ENCODE measurements at places on chromosomes 5 and 9. TPM values are rescaled to one million over a fixed set of nuclear protein-coding genes. Genes with fewer than 3 reads are reported as not detected.

- H3K27ac ChIP-seq = no peak overlapping the region
- peaks cover 8% of the 10 kb centered on the region for H3K4me1 ChIP-seq
- DNase-seq = no peak
- no peaks in the 10 kb centered on the region for H3K36me3 ChIP-seq
These were observed 121.1 kb downstream of the BOD1 start for GRCh38 chr5:173495225-173495904.

DNA sequence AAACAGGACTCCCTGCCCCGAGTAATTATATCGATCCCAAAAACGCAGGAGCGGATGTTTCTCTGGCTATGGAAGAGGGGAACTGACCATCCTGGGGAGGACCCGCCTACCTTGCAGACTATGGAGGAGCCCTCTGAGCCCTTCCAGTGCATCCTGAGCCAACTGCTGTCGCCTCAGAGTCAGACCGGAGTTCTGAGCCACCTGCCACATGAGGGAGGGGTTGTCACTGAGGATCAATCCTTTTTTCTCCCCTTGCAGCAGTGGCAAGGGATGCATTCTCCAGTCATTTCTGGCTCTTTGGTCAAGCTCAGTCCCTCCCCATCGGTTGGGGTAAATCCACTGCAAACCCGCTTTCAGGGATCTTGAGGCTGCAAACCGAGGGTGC, 709 bp downstream of the FANCG start:
- H3K27ac ChIP-seq = peak overlapping the region; percentile 55
- peaks cover 13% of the 10 kb centered on the region for H3K36me3 ChIP-seq
- peaks cover 20% of the 10 kb centered on the region for H3K4me1 ChIP-seq
- no peak for DNase-seq
- peak overlapping the region; percentile 97 for H3K4me3 ChIP-seq

DNA sequence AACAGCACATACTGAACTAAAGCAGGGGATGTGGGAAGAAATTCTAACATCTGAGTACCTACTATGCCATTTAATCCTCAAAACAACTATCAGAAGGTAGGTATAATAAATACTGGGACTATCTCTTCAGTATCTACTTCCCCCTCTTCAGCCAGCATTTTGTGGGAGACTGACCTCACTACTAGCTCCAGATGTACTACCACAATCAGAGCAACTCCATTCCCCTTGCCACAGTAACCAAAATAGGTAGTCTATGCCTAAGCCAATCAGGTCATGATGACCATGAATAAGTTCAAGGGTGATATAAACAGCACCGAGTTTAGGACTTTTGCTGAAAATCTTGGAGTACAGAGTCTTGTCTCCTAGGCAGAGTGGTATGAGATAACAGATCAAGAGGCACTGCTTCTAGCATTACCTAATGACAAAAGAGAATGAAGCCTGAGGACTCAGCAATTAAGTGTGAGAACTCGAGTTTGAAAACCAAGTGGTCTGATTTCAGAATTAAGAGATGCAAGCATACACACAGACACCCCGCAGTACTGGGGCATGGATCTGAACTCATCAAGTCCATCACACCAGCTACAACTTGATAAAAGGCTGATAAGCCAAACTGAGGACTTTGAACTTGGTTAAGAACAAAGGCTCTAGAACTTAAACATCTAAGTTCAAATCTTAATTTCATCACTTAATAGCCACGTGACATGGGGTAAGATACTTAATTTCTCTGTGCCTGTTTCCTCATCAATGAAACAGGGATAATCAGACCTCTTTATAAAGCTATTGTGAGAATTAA, 9.7 kb downstream of the FNIP1 start:
- no peak for DNase-seq
- H3K27me3 ChIP-seq = no peaks in the 10 kb centered on the region
- no peak overlapping the region for H3K4me3 ChIP-seq
- H3K36me3 ChIP-seq = peaks cover 24% of the 10 kb centered on the region
- H3K27ac ChIP-seq = no peak overlapping the region
- peaks cover 15% of the 10 kb centered on the region for H3K4me1 ChIP-seq

GRCh38 chr9:115978659-115979096, 174.9 kb upstream of the PAPPA start:
- H3K4me1 ChIP-seq = peaks cover 15% of the 10 kb centered on the region
- H3K27me3 ChIP-seq = no peaks in the 10 kb centered on the region
- no peaks in the 10 kb centered on the region for H3K36me3 ChIP-seq
- H3K4me3 ChIP-seq = no peak overlapping the region

DNA sequence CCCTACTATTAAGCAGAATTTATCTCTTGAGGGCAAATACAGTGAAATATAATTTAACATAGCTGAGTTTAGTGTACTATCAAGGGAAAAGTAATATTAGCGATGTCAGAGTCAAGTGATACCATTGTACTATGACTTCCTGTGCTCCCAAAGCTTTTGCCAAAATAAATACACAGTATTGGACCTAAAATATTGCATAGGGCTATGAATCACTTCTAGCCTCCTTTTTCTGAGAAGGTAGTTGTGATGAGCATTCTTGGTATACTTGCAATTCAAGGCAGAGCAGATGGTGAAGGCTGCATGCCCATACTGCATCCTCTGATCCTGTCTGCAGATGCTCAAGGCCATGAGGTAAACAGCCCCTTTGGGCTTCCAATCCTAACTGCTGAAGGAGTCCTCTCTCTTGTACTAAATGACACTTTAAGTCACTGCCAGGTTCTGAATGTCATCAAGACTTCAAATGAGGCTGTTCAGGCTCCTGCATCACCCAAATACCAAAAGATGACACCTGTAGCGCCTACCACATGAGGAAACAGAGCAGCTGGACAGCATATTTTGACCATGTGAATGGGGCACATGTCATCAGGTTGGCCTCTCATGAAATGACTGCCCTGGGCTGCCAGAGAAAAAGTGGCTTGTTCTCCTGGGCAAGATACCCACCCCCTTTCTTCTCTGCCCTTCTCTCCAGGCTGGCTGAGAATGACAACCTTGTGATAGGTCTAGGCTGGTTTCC, 29.7 kb upstream of the PPP2CA start:
- H3K36me3 ChIP-seq = no peaks in the 10 kb centered on the region
- H3K4me1 ChIP-seq = peaks cover 5% of the 10 kb centered on the region
- no peak for DNase-seq
- peaks cover 3% of the 10 kb centered on the region for H3K27me3 ChIP-seq
- no peak overlapping the region for H3K4me3 ChIP-seq
- no peak overlapping the region for H3K27ac ChIP-seq

IFNA4 gene
- not detected for total RNA-seq

NMUR2 gene
- total RNA-seq = 0.80 TPM

NCBP1 gene
- total RNA-seq = 44.4 TPM

Data from type B pancreatic cell (in vitro differentiated cells).